ENCODE measurements at places on chromosomes 5 and 9.

- DNase-seq, result peak; percentile 0
Measured at GRCh38 chr5:64417390-64417789, 88.4 kb upstream of the RGS7BP start.

- peak; percentile 15 for DNase-seq
Measured at GRCh38 chr5:145062280-145063062, 772.7 kb downstream of the PRELID2 start.

DNA sequence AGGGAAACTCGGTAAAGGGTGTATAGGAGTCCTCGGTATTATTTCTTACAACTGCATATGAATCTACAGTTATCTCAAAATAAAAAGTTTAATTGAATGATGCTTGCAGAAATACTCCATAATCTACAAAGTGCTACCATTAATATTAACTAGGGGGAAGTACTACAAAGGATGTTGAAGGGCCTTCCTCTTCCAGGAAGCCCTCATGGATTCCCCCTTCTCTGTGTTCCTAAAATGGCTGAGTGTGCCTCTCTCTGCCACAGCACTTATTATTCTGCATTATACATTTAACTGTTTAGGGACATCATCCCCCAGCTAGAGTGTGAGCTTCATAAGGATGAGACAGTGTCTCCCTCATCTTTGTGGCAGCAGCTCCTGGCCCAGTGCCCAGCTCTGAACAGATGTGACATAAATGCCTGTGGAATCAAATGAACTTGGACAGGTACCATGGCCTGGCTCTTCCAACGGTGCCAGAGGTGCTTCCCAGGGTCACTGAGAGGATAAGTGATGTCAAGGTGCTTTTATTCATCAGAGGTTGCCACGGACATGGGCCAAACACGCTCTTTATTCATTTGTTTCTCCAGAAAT, 99.5 kb downstream of the PAX5 start:
- DNase-seq, result no peak

- peak; percentile 70 for DNase-seq
Measured at GRCh38 chr5:13188371-13188770, 756.1 kb downstream of the DNAH5 start.

GRCh38 chr9:109912726-109913460, 132.9 kb downstream of the PALM2AKAP2 start:
- DNase-seq, result peak; percentile 48

- DNase-seq, result peak; percentile 45
Measured at GRCh38 chr9:16721972-16722371, 148.5 kb downstream of the BNC2 start.

- no peak for DNase-seq
Measured at GRCh38 chr5:140988100-140988499, 21.8 kb downstream of the PCDHAC2 start.

DNA sequence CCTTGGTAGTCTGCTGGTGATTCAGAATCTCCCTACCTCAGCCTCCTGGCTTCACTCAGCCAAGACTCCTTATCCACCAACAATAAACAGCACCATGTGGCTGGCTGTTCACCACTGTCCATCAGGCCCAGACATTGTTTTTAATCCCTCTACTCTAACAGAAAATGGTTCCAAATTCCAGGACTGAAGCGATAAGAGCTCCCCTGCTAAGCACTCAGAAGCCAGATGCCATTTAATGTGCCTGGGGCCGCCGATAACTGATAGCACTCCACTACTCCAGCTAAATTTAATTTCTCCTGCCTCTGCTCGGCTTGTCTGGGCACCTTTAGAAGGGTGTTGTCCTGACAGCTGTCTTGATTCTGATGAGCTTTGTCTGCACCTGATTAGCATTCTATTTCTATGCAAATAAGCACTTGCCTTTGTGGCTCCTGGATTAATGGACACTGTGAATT, 47.1 kb downstream of the ZNF622 start:
- DNase-seq, result no peak

GRCh38 chr9:90815183-90815943, 13.7 kb downstream of the SYK start:
- DNase-seq, result no peak

DNA sequence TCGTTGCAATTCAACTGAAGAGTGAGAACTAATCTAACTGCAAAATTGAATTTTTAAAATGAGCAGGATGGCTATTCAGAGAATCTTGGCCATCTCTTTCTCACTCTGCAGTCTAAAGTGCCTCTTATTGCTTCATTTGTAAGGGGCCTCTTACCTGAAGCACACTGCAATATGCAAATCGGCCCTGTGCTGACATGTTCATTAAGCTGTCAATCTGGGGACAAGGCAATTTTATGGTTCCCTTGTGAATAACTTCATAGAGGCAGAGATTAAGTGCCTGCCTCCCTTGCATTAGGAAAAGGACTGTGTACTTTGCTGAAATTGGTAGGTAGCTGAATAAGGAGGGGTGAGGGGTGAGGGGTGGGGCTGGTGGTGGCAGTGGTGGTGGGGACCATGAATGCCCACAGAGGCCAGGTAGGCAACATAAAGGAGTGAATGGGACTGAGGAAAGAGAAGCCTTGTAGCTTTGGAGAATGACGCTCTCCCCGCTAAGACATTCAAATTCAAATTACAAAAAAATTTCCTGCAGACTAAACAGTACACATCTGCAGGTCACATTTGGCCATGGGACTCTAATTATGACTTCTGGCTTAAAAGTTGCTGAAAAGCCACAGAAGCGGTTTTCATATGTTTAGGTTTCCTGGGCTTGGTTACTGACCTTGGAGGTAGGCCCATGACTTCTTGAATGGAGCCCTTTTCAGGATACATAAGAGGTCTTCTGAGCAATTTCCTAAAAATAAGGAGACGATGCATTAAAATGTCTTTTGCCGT, 25.0 kb downstream of the TNFSF8 start:
- DNase-seq, result no peak

GRCh38 chr9:133058550-133059320, 3.0 kb upstream of the CEL start:
- DNase-seq, result no peak

DNA sequence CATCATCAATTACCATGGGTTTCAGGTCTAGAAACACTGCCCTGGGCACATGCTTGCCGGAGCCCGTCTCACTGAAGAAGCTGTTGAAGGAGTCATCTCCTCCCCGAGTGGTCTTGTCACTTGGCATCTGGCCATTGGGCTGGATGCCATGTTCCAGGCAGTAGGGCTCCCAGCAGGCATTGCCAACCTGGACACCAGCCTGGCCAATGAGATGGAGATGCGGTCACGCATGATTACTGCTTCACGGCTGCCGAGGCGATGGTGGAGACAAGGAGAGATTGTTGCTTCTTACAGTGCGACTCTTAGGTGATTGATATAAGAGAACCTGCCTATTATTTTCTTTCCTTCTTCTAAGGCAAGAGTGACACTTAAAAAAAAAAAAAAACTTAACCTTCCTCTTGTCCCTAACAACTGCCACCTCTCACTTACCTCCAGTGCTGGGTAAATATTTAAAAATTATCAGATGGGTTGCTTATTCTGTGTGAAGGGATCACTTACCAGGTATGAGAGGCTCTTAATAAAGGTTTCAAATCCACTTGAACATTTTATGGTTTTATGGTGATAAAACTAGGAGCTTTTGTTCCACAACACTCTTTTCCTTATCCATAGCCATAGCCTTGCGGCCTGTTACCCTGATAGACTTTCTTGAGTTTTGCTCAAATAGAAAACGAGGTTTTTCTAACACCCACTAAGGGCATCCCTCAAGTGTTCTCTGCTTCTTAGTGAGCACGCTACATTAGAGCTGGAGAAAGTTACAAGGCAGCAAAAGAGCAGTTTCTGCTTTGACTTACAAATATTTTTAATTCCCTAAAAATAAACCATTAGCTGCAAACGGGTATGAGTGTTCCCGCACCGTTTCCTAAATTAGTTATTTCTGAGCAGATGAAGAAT, 41.2 kb downstream of the NIM1K start:
- DNase-seq, result no peak

- DNase-seq, result no peak
Measured at GRCh38 chr5:179375831-179376365, 30.6 kb upstream of the ADAMTS2 start.

GRCh38 chr9:104941597-104941996, 13.6 kb upstream of the ABCA1 start:
- DNase-seq, result no peak

- DNase-seq, result no peak
Measured at GRCh38 chr9:128836509-128837145, 7.0 kb upstream of the SPOUT1 start.

DNA sequence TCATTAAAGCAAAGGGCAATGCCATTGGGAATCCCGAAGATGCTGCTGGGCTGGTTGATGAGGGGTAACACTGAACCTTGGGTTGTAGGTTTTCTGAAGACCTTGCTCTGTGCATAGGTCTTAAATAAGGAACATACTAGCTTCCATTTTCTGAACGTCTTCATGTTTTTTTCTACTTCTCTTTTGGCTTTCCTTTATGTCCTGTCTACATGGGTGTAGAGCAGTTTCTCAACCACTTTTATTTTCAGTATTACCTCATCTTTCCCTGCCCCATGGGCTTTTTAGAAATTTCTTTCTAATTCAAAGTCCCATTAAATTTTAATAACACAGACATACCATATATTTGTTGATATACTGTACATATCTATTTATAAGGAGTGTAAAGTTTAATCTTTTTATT, at the start of gene IFNA14:
Gene IFNA14, minus strand, starts transcription at position 95 of the 400 bp plus-strand sequence. Its CDS starts 70 bp downstream, at position 25.
- DNase-seq, result no peak

DNA sequence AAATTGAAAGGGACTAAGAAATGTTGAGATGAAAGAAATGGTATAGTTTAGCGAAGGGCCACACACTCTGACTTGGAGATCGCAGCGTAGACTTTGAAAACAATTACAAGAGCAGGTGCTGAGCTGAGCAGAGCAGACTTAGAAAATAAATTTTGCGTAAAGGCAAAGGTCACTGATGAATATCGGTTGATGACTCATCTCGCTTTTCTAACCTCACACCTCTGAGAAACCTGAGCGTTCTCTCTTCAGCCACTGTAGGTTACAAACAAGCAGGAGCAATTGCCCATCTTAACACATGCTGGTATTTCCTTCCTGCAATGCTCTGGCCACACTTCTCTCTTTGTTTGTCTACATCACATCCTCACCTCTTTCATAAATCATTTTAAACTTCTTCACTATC, 190.6 kb upstream of the C9orf72 start:
- no peak for DNase-seq

- no peak for DNase-seq
Measured at GRCh38 chr9:80059979-80060378, 488.2 kb downstream of the TLE4 start.
